M059J (cell line): ENCODE measurements at places on chromosomes 4 and X. TPM values are rescaled to one million over a fixed set of nuclear protein-coding genes. Genes with fewer than 3 reads are reported as not detected.

DNA sequence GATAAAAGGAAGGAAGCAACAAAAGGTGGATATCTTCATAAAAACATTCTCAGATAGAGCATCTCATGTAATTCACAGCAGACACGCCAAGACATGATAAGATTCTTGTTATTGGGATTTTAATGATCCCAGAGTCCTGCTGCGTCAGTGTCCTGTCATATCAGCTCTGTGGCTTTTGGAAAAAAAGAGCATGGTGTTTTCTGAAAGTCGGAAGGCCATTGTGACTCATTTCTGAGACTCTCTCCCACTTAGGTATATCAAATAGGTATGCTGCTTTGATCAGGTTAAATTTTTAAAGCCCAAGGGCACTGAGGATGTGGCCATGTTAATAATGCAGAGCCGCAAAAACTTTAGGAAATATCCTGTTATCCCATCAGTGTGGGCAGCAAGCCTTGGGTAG lies 481.0 kb downstream of the KCNIP4 start:
- peak; percentile 38 for DNase-seq

DNA sequence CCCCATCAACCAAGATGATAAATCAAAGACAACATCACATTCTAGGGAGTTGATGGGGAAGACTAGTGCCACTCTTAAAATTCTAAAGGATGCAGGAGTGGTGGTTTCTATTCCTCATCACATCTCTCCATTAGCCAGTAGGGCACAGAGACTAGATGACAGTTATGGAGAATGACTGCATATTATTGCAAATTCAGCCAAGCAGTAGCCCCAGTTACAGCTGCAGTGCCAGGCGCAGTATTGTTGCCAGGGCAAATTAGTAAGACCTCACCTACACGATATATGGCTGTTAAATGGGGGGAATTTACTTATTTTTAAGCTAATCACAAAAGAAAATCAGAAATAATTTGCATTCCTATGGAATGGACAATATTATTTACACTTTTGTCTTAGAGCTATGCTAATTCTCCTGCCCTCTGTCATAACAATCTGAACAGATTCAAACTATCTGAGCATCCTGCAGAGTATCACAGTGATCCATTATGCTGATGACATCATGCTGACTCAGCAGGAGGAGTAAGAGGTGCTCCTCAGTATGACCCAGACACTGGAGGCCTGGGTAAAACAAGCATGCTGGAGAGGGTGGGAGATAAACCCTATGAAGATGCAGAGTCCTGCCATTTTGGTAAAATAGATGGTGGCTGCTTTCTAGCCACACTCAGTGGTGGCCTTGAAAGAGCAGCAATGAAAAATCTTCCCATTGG lies 24.7 kb downstream of the ETNPPL start:
- DNase-seq: peak; percentile 34

GRCh38 chr4:76383001-76383400 lies 37.9 kb downstream of the CCDC158 start:
- no peak for DNase-seq

DNA sequence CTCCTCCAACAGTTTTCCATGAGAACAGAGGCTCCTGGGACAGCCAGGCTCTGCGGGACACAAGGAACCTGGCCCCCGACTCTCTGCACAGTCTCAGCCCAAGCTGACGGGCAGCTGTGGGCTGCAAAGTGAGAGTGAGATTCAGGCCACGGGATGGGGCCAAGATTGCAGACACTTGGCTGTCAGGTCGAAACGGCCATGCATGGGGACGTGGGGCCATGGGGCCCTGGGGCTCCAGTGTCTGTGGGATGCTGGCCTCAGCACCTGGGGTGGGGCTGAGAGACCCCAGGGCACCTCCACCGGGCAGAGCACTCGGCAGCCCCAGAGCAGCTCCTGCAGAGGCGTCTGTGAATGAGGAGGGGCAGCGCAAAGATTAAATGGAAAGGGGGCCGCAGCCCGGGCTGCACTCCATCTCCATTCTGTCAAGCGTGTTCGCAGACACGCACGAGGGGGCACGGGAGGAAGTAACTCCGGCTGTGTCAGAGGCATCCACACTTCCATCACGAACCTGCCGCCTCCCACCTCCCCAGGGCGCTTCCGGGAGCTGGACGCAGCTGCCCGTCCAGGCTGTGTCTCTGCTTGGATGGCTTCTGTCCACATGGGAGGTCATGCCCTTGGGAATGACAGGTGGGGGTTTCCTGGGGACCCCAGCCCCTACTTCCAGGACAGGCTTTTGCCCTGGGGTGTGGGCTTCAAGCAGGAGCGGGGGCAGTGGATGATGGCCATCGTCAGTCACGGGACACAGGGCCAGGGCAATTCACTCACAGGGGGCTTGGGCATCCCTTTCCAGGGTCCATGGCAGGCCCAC lies 82.8 kb upstream of the NKX1-1 start:
- no peak for DNase-seq

DNA sequence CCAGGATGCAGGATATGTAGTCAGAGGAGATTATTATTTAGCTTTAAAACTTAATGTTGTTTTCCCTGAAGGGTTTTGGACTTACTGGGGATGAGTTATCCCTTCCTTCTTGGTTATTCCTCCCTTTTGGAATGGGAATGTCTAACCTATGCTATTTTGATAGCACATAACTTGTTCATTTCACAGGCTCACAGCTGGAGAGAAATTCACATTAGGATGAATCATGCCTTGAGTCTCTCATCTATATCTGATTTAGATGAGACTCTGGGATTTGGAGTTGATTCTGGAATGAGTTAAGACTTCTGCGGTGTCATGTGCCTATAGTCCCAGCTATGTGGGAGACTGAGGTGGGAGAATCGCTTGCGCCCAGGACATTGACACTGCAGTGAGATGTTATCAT lies 81.1 kb downstream of the ATP11C start:
- no peak for DNase-seq

DNA sequence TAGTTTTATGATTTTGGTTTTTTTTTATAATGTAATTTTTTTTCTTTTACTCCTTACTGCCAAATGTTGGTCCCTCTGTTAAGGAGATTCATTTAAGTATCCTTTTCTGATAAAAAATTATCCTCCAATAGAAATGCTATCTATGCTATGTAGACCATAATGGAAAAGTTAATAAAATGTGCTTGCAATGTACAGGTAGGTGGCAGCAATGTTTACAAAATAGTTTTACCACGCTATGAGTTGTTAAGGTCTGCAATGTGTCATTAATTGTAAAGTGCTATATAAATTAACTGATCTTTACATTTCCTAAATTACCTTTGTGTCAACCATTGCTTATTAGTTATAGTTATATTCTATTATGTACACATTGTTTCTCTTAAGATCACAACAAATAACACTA lies 3.8 kb upstream of the CENPC start:
- peak; percentile 16 for DNase-seq

The PDGFRA gene
- total RNA-seq: 0.62 and 0.81 TPM in 2 replicates

GRCh38 chr4:118833192-118833820 lies 2.6 kb downstream of the SEC24D start:
- no peak for DNase-seq

The NEUROG2 gene
- total RNA-seq: not detected in 2 replicates
